Foreskin melanocyte (primary cell): ENCODE measurements at places on chromosomes 6 and 20.

GRCh38 chr6:124962639-124963415 is 590 bp downstream of the RNF217 start:
- no peak for DNase-seq

GRCh38 chr20:62523473-62524203 is 47.8 kb upstream of the GATA5 start:
- no peak for DNase-seq

DNA sequence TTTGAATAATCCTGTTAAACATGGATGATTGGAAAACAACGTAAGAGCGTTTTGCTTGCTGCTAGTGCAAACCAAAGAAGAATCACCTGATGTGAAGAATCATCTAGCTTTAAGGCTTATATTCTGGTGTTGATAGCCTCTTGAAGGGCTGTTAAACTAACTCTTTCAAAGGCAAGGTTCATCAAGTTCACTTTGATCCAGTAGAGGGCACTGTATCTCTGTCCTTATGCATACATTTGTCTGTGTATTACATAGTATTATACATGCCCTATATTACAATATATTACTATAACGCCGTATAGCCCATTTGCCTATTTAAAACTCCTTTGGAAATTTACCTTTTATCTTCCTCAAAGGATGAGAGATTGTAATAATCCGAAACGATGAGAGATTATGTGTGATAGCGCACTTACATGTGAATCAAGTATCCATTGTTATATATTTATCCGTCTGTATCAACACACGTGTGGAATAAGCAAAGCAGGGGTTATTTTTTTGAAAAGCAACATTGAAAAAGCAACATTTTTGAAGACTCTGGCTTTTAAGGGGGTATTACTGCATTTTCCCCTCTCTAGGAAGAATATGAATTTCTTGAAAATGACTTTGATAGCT is 50.8 kb upstream of the NRN1 start:
- DNase-seq, result peak; percentile 47

DNA sequence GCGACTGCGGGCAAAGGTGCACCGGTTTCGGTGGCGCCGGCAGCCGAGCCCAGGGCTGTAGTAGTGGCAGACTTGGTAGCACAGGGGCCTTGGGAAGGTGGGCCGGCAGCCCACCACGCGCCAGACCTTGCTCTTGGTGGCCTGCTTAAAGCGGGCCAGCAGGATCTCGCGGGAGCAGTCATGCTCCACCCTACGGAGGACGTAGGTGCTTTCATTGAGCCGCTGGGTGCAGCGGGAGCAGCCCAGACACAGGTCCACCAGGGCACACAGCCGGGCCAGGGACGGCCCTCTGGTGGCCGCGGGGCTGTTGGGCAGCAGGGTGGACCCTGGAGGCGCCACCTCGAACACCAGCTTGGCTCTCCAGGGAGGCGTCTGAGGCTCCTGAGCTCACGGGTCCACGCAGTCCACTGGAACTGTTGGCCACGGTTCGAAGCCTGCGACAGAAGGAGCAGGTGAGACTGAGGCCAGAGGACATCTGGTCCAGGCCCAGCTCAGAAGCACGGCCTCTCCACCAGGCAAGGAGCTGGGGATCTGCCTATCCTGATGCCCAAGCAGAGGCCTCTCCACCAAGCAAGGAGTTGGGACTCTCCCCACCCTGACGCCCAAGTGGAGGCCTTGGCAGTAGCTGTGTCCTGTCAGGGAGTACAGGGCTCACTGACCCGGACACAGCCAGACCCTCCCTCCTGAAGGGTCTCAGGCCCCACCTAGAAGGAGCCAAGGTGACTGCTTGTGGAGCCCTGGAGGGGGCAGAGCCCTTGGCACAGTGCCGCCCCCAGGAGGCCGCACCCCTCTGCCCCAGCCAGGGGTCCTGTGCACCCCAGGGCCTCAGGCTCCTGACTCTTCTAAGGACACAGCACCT is 1.0 kb downstream of the HELZ2 start:
- DNase-seq, result no peak

DNA sequence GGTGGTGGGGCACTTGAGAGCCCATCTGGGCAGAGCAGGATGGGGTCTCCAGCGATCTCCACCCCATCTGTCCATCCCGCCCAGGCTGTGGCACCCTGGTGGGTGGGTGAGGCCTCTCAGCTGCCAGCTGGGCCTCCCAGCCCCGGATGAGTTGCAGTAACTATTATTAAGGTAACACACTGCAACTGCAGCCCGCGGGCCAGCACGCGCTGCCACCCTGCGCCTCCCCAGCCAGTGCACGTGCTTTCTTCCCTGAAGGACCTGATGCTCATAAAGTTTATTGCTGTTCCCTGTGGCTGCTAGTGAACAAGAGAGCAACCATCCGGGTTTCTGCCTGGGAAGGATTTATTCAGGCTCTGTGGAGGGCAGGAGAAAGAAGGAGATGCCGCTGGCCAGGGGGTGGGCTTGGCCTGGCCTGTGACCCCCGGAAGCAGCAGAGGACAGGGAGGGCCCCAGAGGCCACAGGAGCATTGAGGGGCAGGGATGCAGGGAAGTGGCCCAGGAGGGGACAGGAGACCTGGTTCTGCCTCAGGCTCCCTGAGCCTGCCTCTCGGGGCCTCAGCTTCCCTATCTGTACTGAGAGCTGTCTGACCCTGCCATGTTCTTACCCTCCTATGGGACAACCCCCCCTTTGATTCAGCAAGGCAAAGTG is 1.7 kb downstream of the IP6K3 start:
- DNase-seq, result peak; percentile 29

- no peak for DNase-seq
These were observed 66.2 kb downstream of the SLC22A23 start for GRCh38 chr6:3390698-3391097.

DNA sequence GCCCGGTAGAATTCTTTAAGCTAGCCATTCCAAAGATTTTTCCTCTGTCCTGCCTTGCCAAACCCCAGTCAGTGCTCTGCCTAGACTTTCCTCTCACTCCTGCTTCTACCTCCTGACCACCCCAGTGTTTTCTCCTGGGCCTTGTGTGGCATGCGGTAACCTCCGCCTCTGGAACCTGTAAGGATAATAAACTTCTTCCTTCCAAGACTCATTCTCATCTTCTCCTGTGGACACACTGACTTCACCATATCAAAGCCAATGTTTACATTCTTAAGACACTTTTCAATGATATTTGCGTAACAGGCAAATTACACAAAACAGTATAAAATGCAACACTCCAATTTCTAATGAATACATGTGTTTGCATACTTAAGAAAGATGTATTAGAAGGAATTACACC is 354.6 kb downstream of the RNF144B start:
- DNase-seq, result no peak

GRCh38 chr20:51470907-51471411 is 71.6 kb downstream of the NFATC2 start:
- no peak for DNase-seq

- DNase-seq, result no peak
These were observed 2.4 kb downstream of the BTBD3 start for GRCh38 chr20:11920083-11920482.

- DNase-seq, result no peak
These were observed 536 bp upstream of the FNDC1 start for GRCh38 chr6:159168536-159169192.

DNA sequence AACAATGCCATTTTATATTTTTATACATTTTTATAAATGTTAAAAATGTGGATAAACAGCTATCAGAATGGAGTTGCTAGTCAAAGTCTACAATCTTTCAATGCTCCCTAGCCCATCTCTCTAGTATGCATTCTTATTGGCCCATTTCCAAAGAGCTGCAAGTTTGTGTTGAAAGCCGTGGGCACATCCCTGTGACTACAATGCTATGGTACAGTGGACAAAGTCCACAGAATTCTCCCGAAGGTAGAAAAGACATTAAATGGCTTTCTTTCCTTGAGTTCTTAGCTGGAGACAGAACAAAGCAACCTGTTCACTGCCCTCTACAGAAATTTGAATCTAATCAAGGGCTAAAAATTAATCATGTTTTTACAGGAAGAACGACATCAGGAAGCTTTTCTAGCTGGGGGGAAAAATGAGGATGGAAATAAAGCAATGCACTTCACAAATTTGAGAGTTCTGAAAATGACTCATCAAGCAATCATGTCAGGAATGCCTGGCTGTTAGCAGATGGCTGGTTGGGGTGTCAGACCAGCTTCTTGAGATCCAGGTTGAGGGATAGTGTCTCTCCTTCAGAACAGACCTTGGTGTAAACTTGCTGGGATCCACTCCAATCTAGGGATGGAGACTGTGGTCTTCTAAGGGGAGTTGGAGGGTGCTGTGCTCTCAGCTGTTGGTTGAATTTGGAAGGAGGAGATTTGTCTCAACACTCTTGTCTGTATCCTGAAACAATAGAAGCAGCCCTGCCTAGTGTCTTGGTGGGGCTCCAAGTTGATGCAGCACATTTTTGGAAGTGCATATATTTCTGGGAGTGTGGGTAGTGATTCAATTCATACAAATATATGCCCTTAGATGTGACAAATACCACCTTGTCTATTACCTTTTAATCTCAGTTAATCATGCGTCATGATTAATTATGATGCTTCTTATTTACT is 143.4 kb upstream of the PHACTR1 start:
- DNase-seq, result peak; percentile 62

DNA sequence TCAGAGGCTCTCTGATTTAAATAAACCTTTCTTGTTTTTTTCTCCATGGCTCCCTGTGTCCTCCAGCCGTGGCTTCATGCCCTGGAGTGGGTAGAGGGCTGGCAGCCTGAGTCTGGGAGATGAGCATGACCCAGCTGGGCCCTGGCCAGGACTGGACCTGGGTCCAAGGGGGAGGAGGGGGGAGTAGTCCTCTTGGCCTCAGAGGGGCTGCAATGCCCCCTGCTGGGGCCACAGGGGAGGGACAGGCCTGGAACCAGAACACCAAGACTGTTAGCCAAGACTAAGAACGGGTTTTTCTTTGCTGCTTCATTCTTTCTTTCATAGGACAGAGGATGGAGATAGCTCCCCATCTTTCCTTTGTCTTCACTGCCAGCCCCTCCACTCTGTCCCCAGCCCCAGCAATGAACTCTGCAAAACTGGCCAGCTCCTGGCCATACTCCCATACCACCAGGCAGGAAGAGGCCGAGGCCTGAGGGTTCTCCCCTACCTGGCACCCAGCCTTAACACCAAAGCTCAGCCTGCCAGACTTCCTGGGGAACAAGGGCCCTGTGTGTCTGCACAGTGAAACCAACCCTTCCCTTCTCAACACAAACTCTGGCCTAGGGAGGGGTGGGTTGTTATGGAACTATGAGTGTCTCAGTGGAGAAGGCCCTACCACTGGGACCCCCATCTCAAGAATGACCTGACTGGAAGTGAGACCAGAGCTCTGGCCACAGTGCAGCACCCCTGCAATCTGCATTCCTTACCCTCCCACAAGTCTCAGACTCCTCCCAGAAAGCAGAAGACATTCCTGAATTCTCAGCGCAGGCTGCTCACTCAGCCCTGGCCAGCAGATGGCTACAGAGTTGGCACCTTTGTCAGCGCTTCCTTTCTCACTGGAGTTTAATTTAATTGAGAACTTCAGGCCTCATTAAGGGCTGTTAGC is 11.0 kb downstream of the SLC29A1 start:
- peak; percentile 65 for DNase-seq

DNA sequence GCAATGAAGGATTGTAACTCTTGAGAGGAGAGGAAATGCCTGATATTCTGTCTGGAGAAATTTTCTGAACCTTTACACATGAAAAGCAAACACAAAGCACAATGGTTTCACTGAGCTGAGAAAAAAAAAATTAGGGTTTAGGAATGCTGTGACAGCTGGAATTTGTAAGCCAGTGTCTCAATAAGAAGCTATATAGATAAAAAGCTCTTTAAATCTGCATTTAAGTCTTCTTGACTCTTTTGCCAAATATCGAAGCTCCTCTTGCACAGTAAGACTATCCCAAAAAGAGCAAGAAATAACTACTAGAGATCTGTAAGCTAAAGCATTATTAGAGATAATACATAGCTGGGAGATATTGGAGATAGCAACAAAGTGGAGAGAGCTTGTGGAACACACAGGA is 1334.0 kb upstream of the CITED2 start:
- peak; percentile 45 for DNase-seq

- no peak for DNase-seq
These were observed 33.1 kb downstream of the DTD1 start for GRCh38 chr20:18621004-18621403.

DNA sequence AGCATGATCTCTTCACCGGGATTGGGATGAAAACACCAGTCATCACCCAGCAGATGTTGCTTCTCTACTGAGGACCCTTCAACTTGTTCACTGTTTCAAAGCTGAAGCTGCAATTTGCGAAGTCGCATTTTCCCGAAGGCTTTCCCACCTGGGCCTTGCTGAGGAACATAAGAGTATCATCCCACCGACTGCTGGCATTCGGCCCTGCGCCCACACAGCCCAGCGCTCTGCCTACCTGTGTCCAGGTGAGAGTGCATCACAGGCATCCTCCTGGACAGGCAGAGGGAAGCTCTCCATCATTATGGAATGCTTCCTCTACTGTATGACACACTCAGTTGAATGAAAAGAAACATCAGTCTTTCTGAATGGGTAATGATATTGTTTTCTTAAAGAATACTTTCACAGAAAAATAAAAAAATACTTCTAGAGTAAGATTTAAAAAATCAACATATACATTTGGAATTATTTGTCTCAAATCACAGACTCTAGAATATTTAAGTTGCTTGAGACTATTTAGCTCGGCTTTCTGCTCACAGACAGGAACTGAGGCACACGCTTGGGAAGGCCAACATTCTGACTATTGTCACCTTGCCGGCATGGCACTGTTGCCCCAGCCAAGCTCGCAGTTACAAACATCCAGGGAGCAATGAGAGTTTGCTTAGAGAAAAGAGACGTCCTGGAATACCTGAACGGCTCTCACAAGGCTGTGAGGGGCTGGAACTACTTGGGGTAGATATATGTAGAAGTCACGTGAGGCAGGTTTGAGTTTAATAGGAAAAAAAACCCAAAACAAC is 48.7 kb downstream of the FOXC1 start:
- DNase-seq, result no peak

DNA sequence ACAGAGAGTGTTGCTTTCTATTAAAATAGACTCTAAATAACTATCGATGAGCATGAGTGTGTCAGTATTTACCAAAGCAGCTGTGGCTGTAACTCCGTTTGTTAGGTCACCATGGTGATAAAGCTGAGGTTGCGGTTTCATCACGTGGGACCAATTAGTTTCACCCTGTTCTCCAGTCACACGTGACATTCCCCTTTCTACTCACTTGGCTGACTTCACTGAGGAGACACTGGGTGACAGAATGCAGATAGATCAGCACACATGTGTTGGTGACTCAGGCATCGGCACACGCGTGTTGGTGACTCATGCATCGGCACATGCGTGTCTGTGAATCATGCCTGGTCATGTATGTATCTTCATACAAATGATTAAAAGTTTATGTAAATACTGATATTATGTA is 285.4 kb downstream of the THBS2 start:
- DNase-seq, result peak; percentile 93

GRCh38 chr6:149483849-149484655 is 762 bp downstream of the ZC3H12D start:
- DNase-seq, result no peak
